ENCODE measurements at places on chromosomes 3 and 15.

GRCh38 chr3:15325228-15325627 lies 7.2 kb downstream of the SH3BP5 start:
- no peak for DNase-seq

DNA sequence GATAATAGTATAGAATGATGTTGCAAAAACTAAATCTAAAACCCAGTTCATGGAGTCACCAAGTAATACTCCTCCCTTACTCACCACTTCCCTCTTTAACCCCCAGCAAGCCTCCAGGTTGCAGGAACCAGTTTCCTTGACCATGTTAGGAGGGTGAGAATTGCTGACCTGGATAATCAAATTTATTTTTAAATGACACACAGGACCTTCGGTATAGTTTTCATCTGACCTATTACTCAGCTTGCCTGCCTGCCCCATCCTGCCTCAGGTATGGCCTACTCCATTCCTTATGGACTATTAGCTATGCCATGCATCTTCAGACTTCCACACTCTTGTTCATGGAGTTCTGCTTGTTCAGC lies 883 bp downstream of the RTP4 start:
- no peak for DNase-seq

DNA sequence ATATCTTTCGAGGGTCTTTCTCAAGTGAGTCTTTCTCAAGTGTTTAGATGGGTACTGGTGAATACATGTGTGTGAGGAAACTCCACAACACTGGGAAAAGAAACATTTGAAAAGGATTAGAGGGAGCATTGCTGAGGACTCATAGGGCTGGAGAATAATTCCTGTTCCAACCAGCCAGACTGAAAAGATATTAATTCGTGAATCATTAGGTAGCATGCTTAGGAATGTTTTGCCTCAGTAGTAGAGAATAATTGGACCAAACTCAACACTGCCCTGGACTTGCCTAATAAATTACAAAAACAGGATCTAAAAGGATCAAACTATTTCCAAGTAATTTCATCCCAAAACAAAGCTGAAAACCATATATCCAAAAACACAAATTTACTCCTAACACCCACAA lies 17.3 kb downstream of the PP2D1 start:
- no peak for DNase-seq

GRCh38 chr3:39870706-39871105 lies 61.3 kb downstream of the MYRIP start:
- DNase-seq: no peak

GRCh38 chr15:64153480-64154367 lies 2.2 kb downstream of the SNX22 start:
- DNase-seq: peak; percentile 89

GRCh38 chr3:175270866-175271265 lies 411.7 kb downstream of the NAALADL2 start:
- DNase-seq: no peak

GRCh38 chr3:37014620-37015019 lies 21.3 kb downstream of the MLH1 start:
- DNase-seq: no peak

GRCh38 chr3:126536126-126536525 lies 12.2 kb downstream of the CHST13 start:
- DNase-seq: no peak

DNA sequence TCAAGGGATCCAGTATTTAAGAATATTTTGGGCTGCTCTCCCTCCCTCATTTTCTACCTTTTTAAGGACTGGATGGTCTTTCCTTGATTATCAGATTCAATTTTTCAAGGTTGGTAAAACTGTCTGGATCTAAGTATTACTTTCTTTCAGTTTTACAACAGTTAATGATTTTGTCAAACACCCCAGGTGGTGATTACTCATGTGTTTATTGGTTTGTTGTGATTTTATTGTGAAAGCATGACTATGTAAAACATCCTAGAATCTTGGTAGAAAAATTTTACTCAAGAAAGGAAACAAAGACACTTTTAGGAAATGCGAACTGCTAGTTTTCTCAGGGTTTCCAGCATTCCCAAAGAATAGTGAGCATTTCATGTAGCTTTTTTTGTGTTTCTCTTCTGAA lies 7.3 kb downstream of the GTF2E1 start:
- DNase-seq: no peak
